ENCODE measurements at places on chromosomes 5 and 9.

DNA sequence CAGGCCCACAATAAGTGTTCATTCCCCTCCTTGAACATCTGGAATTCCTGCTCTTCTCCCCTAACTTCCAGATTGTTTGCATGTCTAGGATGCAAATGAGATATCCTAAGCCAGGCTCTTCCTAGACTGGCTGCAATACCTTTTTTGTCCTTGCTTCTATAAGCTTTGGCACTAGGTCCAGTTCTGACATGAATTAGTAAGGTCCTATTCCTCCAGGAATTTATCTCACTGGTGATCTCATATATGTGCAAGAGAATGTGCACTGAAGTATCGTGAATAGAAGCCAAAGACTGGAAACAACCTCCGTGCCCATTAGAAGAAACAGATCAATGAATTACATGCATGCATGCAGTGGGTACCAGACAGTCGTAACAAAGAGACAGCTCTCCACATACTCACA, 25.2 kb downstream of the DUSP1 start:
- ATAC-seq = no peak

DNA sequence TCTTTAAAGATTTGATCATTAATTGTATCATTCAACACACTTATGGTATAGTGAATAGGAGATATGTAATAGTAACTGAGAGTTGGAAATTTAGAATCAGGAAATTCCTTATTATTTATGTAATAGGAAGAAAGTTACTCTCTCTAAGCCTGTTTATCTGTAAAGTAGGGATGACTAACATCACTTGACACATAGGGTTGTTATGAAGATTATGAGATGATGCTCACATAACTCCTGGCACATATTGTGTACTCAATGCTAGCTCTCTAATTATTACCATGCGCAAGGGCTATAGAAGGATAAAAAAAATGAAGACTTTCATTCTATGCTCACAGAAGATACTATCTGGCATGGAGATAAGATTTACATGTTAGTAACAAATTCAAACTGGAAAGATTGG, 149.9 kb downstream of the ISOC1 start:
- ATAC-seq = peak; percentile 51

DNA sequence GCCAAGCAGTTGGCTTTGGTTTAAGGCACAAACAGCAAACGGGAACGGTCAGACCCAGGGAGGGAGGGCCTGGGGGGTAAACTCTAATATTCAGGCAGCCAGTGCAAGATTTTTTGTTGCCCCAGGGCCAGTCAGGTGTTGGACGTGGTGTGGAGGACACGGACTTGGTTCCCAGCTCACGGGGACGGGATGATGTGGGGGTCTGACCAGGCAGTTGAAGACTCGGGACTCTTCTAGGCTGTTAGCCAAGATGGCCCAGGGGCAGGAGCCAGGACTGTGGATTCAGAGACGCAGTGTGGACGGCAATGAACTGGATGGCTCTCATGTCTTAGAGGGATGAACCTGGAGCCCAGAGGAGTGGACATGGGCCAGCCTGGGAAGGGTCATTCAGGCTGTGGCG, 169.2 kb downstream of the C9orf50 start:
- peak; percentile 34 for ATAC-seq

DNA sequence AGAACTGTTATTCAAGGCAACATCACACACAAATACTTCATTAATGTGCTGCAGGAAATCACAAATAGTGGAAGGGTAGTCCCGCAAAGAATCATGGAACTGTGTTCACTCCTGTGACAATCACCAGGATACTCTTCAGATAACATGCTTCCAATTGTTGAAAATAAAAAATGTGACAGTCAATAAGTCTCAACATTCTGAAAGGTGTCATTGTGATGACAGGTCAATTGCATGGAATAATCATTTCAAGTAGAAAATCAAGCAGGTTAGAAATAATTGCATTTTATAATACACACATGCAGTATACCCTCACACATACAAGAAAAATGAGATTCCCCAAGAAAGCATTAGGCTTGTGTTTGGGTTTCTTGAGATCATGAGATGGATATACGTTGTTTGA, 46.4 kb upstream of the ISL1 start:
- no peak for ATAC-seq

- no peak for ATAC-seq
Measured at GRCh38 chr5:88405783-88406182, 137.1 kb upstream of the TMEM161B start.

DNA sequence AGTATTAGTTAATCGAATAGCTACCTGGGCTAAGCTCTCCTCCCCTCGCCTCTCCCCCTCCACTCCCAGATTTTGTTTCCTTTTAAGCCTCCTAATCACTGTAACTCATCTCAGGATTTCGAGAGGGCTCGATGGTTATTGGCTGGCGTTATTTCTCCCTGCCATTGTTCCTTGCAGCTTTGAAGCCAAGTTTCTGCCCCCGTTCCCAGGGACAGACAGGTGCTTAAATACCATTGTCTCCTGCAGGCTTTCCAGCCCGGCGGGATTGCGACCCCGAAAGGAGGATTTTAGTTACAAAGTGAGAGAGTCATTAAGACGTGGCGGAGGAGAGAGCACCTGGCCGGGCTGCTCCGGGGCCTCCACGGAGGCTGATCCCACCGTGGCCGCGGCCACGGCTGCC, 46.2 kb downstream of the ASS1 start:
- no peak for ATAC-seq

- peak; percentile 84 for ATAC-seq
Measured at GRCh38 chr9:94783102-94783682, 56.7 kb downstream of the AOPEP start.

DNA sequence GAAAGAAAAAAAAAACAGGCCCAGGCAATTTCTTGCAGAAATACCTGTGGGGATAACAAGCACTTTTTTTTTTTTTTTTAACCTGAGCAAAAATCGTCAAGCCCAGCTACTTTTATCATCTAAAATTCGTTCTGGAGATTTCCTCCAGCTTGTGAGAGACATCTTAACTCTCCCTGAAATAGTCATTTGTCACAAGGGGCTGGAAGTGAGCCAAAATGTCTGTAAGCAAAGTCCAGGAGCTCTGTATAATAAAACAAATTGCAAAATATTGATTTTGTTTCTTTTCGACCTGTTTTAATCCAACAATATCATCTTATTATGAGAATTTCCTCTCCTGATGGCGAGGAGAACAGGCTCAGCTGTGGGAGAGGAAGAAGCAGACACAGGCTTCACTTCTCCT, 168.4 kb downstream of the TTLL11 start:
- no peak for ATAC-seq

GRCh38 chr5:133885566-133885965, 82.9 kb downstream of the C5orf15 start:
- no peak for ATAC-seq

GRCh38 chr9:72022841-72023240, 37.6 kb downstream of the C9orf57 start:
- no peak for ATAC-seq

DNA sequence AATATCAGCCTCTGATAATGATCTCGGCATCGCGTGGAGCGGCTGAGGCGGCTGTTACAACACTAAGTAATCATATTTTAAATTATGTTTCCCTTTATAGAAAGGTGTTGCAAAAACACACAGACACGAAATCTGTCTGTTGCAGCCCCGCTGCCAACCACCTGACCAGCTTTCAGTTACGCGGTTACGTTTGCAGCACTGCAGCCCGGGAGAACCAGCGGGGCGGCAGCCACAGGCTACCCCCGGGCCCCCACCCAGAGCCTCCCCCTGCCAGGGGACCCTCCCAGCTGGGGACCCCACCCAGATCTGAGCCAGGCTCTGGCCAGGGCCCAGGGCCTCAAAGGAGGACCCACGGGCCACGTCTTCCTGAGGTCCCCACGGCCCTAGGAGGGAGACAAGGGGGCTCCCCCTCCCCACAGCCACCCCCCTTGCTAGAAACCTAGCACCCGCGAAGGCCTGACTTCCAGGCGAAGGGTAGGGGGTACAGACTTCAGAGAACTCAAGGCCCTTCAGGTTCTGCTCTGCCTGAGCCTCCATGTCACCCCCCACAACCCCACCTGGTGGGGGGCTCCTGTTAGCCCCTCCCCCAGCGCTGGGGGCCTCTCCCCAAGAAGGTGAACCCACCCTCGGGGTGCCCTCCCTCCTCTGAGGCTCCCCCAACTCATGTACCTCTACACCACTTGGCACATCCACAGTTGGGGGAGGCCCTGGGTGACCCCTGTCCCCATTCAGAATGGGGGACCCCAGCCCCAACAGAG, 6.0 kb downstream of the NACC2 start:
- no peak for ATAC-seq

- ATAC-seq = no peak
Measured at GRCh38 chr9:112559629-112560413, 73.2 kb downstream of the KIAA1958 start.

DNA sequence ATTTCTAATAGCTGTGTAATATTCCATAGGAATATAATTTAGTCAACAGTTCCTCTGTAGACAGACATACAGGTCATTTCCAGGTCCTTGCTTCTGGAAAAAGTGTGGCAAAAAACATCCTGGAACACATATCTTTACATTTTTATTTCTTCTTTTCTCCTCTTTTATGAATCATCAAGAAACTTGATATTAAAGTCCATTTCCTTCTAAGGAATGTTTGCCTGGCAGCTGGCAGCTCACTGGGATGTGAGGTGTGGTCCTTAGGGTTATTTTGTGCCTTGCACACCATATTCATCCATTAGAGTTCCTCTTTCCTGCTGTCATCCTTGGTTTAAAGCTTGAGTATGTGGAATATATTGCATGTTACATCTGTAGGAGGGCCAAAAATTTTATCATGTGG, 122.0 kb downstream of the GALNT10 start:
- no peak for ATAC-seq

Data from gastroesophageal sphincter (tissue), 4 donors.